ENCODE measurements at places on chromosomes 4 and X.

- no peak for DNase-seq
Measured at GRCh38 chrX:19064175-19064574, 58.1 kb downstream of the ADGRG2 start.

DNA sequence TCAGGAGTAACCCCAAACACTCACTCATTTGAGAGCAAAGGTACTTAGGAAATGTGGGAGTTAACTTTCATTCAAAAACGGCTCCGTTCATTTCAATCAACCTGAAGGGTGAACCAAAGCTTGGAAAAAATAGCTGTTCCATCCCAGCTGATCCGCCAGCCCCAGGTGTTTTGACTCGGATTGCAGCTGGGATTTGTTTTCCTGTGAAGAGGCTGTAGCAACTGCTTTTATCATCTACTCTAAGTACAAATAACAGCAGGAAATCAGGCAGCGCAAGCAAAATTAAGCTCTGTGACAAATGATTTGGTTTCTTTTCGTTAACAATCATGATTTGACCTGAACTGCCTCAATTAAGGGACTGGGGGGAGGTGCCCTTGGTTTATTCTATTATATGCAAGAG is 154.7 kb downstream of the BEND2 start:
- DNase-seq = no peak

DNA sequence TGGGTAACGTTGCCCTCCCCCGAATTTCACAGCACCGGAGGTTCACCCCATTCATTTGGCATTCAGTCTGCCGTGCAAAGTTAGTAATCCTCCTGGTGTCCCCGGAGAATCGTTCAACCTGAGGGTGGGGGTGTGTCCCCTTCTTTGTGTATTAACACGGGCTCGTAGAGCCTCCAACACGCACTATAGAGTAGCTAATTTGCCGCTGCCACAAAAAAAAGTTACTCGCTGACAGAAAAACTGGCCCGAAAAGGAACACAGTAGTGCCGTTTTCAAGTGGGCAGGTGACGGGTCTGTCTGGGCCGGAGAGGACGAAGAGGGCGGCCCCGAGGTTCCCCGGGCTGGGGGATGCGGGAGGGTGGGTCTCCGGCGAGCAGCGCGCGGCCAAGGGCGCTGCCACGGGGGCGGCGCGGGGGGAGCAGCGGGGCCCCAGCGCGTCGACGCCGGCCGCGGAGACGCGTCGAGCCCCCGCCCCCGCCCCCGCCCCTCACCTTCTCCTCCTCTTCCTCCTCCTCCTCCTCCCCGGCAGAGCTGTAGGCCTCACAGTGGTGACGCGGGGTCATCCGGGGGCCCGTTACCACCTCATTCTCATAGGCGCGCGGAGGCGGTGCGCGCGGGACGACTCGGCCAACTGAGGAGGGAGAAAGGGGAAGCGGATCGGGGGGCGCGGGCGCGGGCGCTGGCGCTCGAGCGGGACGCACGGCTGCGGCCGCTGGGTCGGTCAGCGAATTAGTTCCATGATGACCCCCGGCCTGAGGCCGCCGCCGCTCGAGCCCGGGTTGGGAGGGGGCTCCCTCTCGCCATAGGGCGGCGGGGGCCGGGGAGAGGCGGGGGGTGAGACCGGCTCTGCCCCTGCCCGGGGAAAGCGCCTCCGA is 571 bp downstream of the CCNI start:
- no peak for DNase-seq

DNA sequence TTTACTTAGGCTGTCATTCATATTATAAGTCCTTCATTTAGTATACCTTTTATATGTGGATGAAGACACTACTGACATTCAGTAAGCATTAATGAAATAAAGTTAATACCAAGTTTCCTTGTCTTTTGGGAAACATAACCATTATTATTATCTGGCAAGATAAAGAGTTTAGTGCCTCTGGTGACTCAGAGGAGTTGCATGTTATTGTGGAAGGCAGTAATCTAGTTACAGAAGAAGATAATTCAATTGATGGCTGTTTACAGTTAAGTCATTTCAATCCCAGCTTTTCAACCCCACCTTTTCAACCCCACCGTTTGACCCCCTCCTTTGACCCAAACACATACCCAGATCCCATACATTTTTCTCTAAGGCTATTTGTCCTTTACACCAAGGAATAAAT is 143.8 kb downstream of the FANCB start:
- DNase-seq = no peak

GRCh38 chrX:13655674-13656073 is 2.7 kb downstream of the TCEANC start:
- DNase-seq = no peak

DNA sequence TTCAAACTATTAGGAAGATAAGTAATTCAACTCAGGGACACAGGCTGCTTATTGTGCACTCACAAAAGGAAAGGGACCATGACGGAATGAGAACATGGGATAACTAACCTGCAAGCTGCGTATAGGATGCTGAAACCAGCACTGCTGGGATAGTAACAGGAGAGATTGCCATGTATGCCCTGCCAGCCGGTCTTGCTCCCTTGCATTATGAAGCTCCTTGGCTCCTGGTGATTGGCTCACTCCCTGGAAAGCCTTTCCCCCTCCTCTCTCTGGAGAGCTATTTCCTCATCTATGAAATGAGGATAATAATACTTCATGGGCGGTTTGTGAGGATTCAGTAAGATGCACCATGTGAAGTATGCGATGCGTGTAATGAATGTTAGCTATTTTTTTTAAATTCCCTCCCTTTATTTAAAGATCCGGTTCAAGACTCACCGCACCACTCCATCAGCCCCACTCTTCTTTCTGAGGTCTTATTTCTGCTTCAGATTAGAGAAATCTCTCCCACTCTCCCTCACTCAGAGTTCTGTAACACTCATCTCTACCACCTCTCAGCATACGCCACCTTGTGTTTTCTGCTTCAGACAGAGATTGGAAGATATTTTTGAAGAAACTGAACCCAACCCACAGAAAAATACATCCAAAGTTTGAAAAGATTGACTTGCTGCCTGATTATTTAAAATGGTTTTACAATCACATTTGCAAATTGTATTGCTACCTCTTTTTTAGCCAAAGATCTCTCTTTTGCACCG is 18.4 kb downstream of the MSMO1 start:
- no peak for DNase-seq

DNA sequence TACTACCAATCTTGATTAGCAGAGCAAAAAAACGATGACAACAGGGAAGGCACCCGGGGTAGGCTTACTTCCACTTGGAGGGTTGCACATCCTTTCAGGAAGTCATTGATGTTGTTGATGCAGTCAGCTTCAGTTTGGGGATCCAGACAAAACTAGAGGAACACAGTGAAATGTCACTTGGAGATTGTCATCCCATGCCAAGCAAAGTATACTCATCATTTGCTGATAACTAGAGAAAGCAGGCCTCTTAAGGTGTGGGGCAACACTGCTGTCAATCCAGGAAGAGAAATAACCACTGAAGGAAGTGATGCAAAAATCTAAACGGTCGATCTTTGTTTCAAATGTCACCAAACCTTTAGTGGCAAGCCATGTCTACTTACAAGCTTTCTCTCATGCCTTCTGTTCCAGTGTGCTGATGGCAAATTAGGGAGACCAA is 1.4 kb downstream of the ARHGEF6 start:
- no peak for DNase-seq

GRCh38 chrX:23802431-23802830 is 19.5 kb downstream of the SAT1 start:
- no peak for DNase-seq

Measured in AG04450 (cell line).